Stimulated activated effector memory CD8-positive, alpha-beta T cell treated with anti-CD3 and anti-CD28 coated beads, Interleukin-12 subunit alpha, Interleukin-12 subunit beta, amount 100 ng/mL, for 72 hours (primary cell): ENCODE measurements at places on chromosomes 11 and 22.

DNA sequence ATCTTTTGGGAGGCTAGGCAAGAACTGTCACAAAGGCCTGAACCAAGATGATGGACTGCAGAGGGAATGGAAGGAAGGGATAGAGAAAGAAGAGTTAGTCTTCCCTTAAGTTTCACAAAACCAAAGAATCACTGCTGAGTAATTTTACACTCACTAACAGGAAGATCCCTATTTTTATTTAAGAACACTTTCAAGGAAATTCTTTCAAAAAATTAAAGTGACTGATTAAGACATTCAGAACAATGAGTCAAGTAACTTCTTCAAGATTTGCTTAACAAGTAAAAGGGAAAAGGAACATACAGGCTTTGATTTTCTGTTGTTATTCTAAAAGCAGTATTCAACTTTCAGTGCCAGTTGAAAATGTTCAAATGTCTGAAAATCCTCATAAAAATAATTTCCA lies 3.1 kb downstream of the PITPNB start:
- no peak for DNase-seq

GRCh38 chr22:47553436-47553835 lies 791.0 kb downstream of the TBC1D22A start:
- DNase-seq = no peak

- DNase-seq = no peak
These were observed 27.3 kb upstream of the KRTAP5-6 start for GRCh38 chr11:1669546-1670218.

GRCh38 chr22:19916941-19917340 lies 24.6 kb upstream of the COMT start:
- no peak for DNase-seq

- DNase-seq = peak; percentile 75
These were observed 20.5 kb downstream of the UBE2L3 start for GRCh38 chr22:21587803-21588611.
